ENCODE measurements at places on chromosomes 3 and 15.

DNA sequence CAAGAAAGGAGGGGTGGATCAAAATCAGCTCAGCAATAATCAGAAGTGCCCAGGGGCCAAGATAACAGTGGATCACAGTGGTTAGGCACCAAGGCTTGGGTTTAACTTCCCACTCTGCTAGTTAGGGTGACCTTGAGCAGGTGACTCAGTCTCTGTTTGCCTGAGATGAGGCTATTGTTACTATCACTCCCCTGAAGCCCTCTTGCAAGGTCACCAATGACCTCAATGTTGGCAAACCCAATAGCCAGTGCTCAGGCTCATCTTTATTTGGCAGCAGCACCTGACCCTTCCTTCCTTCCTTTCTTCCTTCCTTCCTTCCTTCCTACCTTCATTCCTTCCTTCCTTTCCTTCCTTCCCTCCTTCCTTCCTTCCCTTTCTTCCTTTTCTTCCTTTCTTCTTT, 102.4 kb upstream of the HACD2 start:
- no peak for DNase-seq

DNA sequence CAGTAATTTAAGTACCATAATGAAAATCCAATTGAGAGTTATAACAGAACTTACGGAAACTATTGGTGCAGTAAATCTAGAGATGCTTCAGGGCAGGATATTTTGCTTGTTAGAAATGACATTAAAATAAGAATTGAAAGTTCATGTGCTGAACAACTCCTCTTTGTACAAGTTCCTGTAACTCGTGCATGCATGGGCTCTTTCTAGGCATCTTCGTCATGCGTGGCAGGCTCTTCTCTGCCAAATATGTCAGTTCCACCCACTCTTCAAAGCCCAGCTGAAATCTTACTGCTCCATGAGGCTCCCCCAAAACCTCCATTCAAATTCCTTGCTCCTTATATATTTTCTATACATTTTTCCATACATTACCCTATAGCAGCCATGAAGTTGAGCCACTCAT, 48.7 kb downstream of the FBN1 start:
- DNase-seq: no peak

- DNase-seq: no peak
These were observed 69.9 kb downstream of the IGF2BP2 start for GRCh38 chr3:185754920-185755319.

GRCh38 chr15:91944331-91944730, 90.8 kb downstream of the SLCO3A1 start:
- DNase-seq: no peak

DNA sequence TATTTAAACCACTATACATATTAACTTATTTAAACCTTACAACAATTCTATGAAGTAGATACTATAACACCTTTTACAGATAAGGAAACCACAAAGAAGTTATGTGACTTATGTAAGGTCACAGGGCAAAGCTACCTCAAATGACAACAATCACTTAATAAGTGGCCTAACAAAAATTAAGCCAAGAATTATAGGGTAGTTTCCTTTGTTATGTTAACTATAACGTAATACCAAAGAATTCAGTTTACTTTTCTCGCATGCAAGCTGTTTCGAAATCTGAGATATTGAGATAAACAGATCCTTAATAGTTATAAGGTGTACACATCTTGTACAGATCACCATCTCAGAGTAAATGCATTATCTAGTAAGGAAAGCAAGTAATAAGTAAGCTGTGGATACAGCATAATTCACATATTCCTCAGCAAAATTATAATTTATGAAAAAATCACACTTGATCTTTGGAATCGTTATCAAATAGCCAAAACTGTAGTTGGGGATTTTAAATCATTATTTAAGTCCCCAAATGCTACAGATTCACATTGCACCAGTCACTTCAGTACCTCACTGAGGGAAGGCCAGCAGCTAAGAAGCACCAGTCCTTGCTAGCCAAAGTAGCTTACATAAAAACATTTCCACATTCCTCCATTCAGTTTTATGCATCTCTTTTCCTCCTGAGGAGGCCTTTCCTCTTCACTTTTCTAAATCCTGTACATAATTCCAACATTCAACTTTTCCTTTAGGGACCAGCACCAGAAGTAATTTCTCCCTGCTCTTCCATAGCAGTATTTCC, 226.8 kb downstream of the TBC1D5 start:
- no peak for DNase-seq

- DNase-seq: no peak
These were observed 3.4 kb downstream of the PHLDB2 start for GRCh38 chr3:111862415-111862814.

DNA sequence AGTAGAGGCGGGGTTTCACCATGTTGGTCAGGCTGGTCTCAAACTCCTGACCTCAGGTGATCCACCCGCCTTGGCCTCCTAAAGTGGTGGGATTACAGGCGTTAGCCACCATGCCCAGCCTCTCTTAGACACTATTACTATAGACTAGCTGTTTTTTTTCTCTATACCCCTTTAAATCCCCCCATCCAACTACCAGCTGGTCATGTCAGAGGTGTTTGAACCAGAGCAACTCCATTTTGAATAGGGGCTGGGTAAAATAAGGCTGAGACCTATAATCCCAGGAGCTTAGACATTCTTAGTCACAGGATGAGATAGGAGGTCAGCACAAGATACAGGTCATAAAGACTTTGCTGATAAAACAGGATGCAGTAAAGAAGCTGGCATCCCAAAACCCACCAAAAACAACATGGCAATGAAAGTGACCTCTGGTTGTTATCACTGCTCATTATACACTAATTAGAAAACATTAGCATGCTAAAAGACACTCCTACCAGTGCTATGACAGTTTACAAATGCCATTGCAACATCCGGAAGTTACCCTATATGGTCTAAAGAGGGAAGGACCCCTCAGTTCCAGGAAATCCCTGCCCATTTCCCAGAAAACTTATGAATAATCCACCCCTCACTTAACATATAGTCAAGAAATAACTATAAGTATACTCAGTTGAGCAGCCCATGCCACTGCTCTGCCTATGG, 57.8 kb upstream of the GPD1L start:
- no peak for DNase-seq

DNA sequence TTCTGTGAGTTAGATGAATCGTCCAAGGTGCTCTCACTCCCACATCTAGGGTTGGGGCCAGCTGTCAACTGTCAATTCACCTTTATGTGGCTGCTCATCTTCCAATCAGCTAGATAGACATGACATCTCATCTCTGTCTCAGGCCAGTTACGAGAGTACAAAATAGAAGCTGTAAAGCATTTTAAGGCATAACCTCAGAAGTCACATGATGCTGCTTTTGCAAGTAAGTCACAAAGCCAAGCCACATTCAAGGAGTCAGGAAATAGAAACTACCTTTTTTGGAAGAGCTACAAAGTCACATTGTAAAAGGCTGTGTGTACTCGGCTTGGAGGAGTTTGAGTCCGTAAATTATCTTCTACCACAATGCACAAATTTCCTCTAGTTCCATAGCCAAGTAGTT, 5.1 kb upstream of the CCR1 start:
- no peak for DNase-seq

DNA sequence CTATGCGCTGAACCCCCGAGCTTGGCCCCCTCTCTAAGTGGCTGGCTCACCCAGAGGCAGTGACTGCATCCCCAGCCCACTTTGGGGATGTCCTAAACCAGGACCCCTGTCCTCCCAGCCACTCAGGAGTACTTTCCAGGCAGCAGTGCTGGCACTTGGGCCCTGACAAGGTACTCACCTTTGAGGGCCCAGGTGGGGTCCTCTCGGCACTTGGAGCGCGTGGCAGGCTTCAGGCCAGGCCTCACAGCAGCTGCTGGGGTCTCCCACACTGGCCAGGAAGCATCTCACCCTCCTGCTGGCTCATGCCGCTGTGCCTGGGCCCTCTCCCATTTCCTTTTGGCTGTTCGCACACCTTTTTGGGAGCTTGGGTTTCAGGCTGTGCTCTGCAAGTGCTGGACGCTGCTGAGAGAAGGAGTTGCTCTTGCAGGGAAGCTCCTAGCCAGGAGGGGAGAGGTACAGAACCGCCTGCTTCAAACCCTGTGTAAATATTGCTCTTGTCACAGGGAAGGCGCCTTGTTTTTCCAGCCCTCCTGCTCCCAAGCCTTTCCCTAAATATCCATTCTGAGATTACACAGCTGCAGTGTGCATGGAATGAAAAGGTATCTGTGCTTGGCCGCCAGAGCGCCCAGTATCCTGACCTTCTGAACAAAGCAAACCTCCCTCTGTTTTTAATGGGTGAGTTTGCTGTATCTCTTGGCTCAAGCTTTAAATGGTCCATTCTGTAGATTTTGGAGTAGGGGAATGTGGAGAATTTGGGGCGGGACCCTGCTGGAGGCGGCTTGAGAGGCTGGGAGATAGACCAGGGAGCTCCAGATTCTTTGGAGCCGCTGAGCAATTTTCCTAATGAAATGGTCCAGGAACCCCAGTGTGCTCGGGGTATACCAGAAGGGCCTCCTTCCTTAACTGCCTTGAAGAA, 45.6 kb downstream of the DNASE1L3 start:
- DNase-seq: no peak

DNA sequence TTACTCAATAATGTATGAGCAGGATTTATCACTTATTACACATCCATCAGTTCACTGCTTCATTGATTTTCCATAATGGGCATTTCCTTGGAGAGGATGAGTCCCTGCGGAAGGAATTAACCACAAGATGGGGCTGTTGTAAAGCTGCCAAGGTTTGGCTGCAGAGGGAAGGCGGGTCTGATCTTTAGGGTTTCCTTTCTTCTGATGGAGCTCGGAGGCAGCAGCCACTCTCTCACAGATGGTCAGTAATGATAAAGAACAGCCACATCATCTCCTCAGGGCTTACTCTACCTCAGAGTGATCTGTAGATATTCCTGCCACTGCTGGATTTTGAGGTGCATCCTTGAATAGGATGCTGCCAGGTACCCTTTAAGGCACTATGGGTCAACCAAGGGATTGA, 115.2 kb downstream of the USP13 start:
- no peak for DNase-seq

GRCh38 chr15:78079298-78080087, 2.0 kb upstream of the TBC1D2B start:
- DNase-seq: no peak

DNA sequence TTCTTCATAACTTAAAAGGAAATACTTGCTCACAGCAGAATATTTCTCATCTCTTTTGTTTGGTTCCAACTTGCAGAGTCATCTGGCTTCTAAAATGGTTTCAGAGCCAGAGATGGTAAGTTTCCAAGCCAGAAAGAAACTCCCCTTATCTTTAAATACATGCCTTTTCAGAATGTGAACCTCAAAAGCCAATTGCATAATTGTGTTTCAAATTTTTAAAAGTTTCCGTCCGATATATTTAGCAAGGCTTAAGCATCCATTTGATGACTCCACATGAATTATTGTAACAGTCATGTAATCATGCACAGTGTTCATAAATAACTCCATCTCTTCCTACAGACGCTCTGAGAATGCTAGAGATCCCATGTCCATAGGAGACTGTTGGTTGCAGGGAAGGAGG, 40.6 kb upstream of the C3orf80 start:
- no peak for DNase-seq

DNA sequence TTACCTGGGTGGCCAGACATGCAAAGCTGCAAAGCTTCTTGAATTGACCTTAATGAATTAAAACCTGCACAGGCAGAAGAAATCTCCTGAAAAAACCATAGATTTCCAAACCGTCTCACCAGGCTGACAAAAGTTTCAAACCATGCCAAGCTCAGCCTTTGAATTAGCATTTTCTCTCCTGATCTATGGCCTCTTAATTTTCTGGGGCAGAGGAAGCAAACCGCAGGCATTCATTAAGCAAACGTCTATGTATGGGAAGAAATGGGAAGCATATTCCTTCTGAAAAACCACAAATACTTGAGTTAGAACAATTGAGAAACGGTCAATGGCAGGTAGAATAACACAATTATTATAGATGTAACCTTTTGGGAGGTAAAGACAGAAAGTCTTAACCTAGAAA, 500.2 kb upstream of the NR2F2 start:
- DNase-seq: no peak

- no peak for DNase-seq
These were observed 14.0 kb downstream of the PLA2G4D start for GRCh38 chr15:42080186-42080918.

GRCh38 chr3:111603679-111604078, 8.5 kb upstream of the ZBED2 start:
- DNase-seq: no peak

- DNase-seq: no peak
These were observed 281.4 kb upstream of the KCNH8 start for GRCh38 chr3:18866899-18867298.

GRCh38 chr3:5657106-5657505, 469.6 kb downstream of the EDEM1 start:
- no peak for DNase-seq

DNA sequence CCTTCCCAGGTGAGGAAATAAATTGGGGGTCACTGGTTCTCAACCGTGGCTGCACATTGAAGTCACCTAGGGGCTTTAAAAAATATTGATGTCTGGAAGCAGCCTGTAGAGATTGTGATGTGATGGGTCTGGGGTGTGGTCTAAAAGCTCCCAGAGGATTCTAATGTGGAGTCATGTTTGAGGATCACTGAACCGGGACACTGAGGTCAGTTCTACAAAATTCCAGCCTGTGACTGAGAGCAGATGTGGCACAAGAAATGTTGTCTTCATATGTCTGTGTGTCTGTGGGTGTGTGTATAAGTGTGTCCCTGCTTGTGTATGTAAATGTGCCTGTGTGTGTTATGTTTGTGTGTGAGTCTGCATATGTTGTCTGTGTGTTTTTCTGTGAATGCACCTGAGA, 79.9 kb downstream of the TLE3 start:
- no peak for DNase-seq

- DNase-seq: no peak
These were observed 94.2 kb downstream of the ZBTB20 start for GRCh38 chr3:115052906-115053305.

DNA sequence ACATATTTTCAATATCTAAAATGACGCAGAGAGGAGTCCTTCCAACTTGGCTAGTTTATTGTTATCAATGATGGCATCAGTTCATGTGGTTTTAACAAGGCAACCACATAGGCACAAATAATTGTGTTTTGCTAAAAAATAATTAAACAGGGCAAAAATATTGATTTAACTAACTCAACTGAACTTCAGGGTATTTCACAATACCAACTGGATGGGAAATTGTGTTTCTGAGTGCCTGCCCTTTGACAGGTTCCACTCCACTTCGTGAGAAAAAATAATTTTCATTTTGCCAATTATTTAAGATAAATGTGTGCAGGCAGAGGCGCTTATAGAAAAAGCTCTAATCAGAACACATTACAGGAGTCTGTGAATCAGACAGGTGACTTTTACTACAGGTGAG, 689.3 kb upstream of the CCDC54 start:
- DNase-seq: no peak

DNA sequence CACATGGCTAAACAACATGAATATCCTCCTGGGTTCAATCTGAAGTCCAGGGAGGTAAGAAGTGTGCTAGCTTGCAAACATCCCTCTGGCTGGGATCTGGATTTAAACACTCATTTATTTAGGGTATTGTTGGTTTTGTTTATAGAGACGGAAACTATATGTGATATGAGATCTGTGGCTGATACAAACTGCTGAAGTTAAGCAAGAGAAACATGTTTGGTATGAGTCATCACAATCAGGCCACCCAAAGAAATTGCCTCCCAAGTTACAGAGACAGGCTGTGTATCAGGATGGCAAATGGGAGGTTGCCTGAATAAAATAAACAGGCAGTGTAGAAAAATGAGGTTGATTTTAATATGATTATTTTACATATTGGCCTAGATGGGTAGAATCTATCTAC, 562.1 kb downstream of the IGSF11 start:
- peak; percentile 71 for DNase-seq

GRCh38 chr15:58566029-58566428, 134.2 kb downstream of the LIPC start:
- no peak for DNase-seq

Measured in T-helper 2 cell (primary cell).